ENCODE measurements at places on chromosomes 5 and 9.
A peak's percentile ranks its signal among the peaks of the same experiment; 100 is the strongest.

DNA sequence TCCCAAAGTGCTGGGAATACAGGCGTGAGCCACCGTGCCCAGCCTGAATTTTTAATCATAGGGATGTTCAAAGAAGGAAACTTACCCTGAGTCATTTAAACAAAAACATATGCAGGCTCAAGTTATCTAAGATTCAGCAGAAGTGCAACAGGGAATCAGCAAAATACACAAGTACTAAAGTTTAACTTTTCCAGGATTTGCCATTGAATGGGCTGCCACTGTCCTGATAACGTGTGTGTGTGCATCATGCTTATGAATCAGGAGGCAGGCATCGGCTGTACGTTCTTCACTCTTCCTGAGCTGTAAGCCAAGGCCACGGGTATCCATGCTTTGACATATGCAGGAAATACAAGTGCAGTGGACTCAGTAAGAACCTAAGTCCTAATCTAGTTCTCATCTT lies 48.8 kb upstream of the FST start:
- DNase-seq: no peak

DNA sequence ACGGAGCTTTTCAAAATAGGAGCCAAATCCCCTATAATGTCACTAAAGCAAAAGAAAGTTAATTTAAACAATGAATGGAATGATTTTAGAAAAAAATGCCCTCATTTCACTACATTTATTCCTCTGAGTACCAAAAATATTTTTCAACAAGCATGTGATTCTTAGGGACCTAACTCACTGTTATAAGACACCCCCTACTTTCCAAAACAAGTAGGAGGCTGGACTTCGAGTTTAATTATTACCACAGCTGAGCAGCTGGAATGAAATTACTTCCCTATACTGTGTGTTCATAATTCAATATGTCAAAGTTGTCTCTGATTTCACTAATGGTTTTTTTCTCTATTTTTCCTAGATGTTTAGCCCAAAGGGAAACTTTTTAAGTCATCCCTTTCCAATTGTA lies 61.6 kb downstream of the SAXO1 start:
- no peak for DNase-seq

DNA sequence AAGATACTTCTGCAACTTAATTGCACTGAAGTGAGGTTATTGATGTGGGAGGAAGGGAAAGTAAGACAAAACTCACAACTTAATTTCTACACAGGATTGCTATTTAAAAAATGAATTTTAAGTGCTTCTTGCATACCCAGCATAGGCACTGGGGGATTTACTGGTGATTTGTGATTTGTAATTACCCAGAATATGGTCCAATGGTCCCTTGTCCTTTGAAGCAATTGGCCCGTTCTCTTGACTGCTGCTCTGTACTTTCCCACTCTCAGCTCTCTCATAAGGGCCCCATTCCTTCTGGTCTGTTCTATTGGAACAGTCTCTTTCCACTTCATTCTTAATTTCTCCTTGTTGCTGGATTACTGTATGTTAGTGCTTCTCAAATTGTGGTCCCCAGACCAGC lies 75.4 kb upstream of the SPATA31D4 start:
- no peak for DNase-seq

GRCh38 chr5:157926977-157927376 lies 68.0 kb upstream of the CLINT1 start:
- DNase-seq: no peak

DNA sequence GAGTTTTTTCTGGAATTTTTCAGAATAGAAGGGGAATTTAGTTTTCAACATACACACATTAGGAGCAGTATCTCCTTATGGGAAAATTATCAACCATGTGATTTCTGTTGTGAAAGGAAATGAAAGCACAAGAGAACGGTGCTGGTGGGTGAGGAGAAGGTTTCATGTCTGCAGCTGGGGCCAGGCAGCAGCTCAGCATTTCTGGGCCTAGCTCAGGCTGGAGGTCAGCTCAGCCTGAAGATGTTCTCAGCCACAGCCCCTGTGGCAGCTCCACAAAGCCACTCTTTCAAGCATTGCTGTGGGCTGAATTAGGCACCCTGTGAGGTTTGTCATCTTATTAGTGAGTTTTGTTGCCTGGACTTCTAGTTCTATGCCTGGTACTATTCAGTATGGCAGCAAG lies 90.3 kb downstream of the DIRAS2 start:
- no peak for DNase-seq

- no peak for DNase-seq
Measured at GRCh38 chr5:73438645-73439470, 9.7 kb downstream of the FOXD1 start.

GRCh38 chr9:128001779-128002298 lies 21.1 kb upstream of the EEIG1 start:
- peak; percentile 92 for DNase-seq

GRCh38 chr5:141135030-141135717 lies at the start of gene PCDHB5:
TSS of gene PCDHB5 (plus strand) at chr5:141135206. CDS start at chr5:141135435, 229 bp downstream.
- DNase-seq: peak; percentile 34

DNA sequence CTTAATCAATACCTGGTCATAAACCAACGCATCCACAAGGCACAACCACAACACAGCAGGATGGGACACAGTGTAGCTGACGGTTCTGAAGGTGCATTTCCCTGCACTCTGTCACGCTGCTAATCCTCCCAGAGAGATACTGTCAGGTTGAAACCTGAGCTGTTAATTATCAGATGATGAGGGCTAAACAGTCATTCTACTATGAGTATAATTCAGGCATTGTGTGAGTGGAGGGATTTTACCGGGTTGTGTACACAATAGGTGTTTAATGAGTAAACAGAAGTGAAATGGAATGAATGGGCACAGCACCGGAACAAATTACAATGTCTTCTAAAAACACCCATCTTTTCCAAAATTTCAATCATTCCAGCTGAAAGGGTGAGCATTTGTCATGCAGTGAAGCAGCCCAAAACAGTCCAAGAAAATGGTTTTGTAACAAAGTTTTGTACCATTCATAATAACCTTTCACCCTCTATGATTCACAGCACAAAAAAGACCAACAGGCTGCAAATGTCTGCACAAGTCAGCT lies 71.5 kb downstream of the ABCA1 start:
- DNase-seq: no peak

GRCh38 chr5:7910738-7911428 lies 41.9 kb downstream of the MTRR start:
- DNase-seq: no peak

DNA sequence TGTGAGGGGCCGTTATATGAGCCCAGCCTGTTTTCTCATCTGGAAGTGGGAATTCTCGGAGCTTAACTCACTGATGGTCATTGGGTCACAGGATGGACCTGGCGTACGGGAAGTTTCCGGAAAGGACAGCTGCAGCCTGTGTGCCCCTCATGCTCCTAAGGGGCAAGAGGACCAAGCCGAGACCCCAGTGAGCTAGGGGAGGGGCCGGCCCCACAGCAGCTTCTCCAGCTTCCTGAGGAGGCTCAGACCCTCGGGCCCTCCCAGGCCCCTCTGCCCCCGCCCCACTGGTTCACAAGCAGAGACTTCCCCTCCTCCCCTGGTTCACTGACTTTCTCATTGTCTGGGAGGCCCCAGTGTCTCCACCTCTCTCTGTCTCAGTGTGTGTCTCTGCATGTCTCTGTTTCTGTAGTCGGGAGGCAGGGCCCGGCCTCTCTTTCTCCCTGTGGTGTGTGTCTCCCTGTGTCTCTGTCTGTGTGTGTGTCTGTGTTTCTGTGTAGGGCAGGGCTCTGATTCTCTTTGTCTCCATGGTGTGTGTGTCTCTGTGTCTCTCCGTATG lies 32.3 kb upstream of the FIBCD1 start:
- no peak for DNase-seq

DNA sequence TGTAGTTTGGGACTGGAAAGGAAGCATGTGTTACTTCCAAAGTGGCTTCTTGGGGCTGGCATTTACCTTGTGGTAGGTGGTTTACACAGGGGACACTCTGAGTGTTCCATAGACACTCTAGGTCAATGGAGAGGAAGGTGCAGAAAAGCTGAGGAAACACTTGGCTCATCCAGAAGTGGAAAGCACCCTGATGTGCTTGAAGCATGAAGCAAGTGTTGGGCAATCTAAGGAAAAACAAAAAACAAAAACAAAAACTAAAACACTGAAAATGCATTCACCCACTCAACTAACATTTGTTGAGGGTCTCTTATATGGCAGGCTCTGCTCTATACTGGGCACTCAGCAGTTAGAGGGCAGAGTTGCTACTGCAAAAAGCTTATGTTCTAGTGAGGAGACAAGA lies 2.9 kb upstream of the ERAP2 start:
- no peak for DNase-seq

GRCh38 chr5:142411656-142412425 lies 87.0 kb upstream of the SPRY4 start:
- DNase-seq: no peak

DNA sequence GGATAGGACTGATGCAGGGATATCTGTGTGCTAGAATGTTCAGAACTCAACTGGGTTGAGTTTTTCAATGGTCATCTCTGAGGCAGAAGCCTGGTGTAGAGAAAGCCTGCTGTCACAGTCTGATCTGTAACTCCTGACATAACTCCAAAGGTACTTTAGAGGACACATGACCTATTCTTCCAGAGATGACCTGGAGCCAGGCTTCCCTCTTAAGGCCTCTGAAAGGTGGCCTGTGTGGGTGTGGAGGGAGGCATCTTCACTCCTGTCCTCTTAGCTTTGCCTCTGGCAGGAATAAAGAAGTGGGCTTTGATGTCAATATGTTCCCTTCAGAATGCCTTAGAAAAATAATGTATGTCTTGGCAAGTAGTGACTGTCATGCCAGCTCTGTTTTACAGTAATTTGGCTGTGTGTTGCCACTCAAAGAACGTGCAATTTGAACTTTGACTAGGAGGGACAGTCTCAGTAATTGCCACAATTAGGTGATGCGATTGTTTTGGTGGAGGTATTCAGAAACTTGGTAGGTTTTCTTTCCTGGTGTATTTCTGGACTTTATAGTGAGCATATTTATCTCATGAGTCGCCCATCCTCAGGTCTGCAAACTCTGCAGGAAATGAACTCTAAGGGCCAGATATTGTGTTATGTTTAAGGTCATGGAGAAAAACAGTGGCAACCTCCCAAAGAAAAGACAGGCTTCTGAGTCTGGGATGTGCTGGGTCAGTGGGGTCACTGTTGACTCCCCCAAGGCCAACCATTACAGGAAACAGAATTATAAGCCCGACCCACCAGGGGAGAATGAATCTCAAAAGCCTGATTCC lies 3.2 kb upstream of the C5orf63 start:
- peak; percentile 49 for DNase-seq
